ENCODE measurements at places on chromosomes 2 and 18.

- no peak overlapping the region for H3K4me3 ChIP-seq
- no peaks in the 10 kb centered on the region for H3K4me1 ChIP-seq
- no peak overlapping the region for H3K27ac ChIP-seq
- H3K27me3 ChIP-seq = no peaks in the 10 kb centered on the region
- no peak for DNase-seq
- H3K36me3 ChIP-seq = no peaks in the 10 kb centered on the region
Observed at GRCh38 chr2:55061523-55062344, 11.5 kb upstream of the RTN4 start.

- H3K4me3 ChIP-seq = no peak overlapping the region
- no peak overlapping the region for H3K27ac ChIP-seq
- H3K27me3 ChIP-seq = no peaks in the 10 kb centered on the region
- H3K36me3 ChIP-seq = no peaks in the 10 kb centered on the region
- DNase-seq = no peak
- H3K4me1 ChIP-seq = no peaks in the 10 kb centered on the region
Observed at GRCh38 chr2:189763908-189764661, 1.5 kb upstream of the OSGEPL1 start.

DNA sequence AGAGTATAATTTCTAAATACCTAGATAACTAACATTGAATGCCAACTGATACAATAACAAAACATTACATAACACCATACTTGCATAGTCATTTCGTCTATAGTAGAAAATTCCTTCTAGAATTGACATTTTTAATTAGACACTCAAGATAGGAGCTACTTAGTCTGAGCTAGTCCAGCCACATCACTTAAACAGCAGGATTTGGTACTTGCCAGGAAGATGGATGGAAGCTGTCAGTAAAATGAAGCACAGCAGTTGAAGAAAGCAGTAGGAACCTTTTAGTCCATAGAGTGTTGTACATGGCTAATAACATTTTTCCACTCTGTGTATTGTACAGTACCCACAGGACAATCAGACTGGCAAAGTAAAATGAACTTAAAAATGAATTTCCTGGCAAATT lies 372.0 kb downstream of the GALNT13 start:
- no peak overlapping the region for H3K4me3 ChIP-seq
- no peak overlapping the region for H3K27ac ChIP-seq
- no peak for DNase-seq

DNA sequence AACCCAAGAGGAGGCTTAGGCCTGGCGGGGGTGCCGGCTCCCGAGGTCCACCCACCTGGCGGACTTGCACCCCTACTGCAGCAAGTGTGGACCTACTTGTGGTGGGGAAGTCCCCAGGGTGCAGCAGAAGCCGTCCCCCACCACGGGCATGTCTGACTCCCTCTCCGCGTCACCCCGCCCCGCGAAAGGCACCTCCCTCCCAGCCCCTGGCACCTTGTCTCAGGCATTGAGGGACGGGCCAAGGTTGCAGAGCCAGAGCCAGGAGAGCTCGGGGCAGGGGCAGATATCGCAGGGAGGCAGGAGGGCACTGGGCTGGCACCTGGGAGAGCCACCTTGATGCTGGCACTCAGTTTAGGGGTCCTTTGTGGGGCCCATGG lies 19.0 kb downstream of the CROCC2 start:
- no peaks in the 10 kb centered on the region for H3K4me1 ChIP-seq
- no peak overlapping the region for H3K27ac ChIP-seq
- no peaks in the 10 kb centered on the region for H3K27me3 ChIP-seq
- H3K4me3 ChIP-seq = no peak overlapping the region
- peak; percentile 14 for DNase-seq
- H3K36me3 ChIP-seq = no peaks in the 10 kb centered on the region

DNA sequence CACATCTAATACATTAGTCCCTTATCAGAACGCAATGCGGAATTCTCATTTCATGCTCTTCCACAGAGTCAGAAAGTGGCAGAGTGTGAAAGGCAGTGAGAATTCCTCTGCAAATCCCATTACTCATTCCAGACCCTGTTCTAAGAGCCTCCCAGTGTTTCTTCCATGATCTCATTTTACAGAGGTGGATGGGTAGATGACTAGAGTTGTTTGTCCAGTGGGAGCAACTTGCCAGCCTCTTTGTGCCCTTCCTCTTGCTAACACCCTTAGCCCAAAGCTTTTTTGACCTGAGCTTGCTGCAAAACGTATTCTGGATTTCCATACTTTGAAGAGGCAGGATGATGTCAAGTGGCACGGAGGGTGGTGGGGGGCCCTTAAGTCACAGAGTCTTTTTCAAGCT lies 467.7 kb upstream of the RGPD4 start:
- H3K4me1 ChIP-seq = no peaks in the 10 kb centered on the region
- no peaks in the 10 kb centered on the region for H3K36me3 ChIP-seq
- no peak overlapping the region for H3K4me3 ChIP-seq
- no peak for DNase-seq
- H3K27ac ChIP-seq = no peak overlapping the region
- no peaks in the 10 kb centered on the region for H3K27me3 ChIP-seq

DNA sequence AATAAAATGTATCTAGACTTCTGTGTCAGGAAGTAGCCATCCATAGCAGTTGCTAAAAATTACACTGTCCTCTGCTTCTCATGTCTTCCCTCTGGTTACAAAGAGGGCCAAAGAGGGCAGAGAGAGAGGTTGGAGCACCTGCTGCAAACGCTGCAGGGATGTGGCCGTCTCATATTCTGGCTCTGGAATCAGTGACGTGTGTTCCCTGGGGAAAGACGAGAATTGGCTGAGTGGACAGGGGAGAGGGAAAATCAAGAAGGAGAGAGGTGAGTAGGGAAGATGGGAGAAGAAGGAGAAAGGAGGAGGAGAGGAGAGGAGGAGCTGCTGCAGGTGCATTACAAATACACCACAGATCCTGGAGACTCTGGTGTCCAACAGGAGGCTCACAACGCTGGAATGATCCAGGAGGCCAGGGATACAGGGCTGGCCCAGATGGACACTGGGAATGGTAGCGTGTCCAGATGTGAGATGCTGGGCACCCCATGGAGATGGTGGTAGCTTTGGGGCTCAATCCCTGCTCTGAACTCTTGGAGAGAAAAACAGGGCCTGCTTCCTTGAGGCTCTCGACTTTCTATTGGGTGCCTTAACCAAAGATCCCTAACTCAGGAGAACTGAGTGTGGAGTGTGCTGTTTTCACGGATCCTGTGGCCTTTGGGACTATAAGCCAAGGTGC lies 118.4 kb upstream of the PXDN start:
- H3K27me3 ChIP-seq = peaks cover 2% of the 10 kb centered on the region
- H3K27ac ChIP-seq = no peak overlapping the region
- H3K4me3 ChIP-seq = no peak overlapping the region
- no peaks in the 10 kb centered on the region for H3K36me3 ChIP-seq
- no peaks in the 10 kb centered on the region for H3K4me1 ChIP-seq
- no peak for DNase-seq

- DNase-seq = no peak
- H3K27me3 ChIP-seq = no peaks in the 10 kb centered on the region
- no peak overlapping the region for H3K4me3 ChIP-seq
- no peak overlapping the region for H3K27ac ChIP-seq
- H3K36me3 ChIP-seq = no peaks in the 10 kb centered on the region
Observed at GRCh38 chr2:110675679-110676078, 2.2 kb downstream of the BUB1 start.

DNA sequence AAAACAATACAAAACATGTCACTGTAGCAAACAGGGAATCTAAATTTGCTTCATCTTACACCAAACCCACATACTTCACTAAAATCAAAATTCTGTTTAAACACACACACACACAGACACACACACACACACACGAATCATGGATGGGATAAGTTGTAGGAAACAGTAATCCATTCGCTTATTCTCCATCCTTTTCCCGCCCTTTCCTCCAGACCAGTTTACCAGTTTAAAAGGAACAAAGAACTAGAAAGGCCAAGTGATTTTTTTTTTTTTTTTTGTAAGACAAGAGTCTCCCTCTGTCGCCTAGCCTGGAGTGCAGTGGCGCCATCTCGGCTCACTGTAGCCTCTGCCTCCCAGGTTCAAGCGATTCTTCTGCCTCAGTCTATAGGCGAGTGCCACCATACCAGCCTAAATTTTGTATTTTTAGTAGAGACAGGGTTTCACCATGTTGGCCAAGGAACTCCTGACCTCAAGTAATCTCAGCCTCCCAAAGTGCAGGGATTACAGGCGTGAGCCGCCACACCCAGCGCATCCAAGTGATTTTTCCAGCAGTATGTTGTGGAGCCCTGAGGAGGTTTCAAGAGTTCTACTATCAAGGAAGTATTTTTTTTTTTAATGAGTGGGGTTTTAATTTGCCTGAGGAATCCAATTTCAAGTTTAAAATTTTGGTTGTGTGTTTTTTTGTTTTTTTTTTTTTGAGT lies 5.7 kb downstream of the PSME4 start:
- no peaks in the 10 kb centered on the region for H3K36me3 ChIP-seq
- H3K4me1 ChIP-seq = peaks cover 17% of the 10 kb centered on the region
- no peak overlapping the region for H3K27ac ChIP-seq

DNA sequence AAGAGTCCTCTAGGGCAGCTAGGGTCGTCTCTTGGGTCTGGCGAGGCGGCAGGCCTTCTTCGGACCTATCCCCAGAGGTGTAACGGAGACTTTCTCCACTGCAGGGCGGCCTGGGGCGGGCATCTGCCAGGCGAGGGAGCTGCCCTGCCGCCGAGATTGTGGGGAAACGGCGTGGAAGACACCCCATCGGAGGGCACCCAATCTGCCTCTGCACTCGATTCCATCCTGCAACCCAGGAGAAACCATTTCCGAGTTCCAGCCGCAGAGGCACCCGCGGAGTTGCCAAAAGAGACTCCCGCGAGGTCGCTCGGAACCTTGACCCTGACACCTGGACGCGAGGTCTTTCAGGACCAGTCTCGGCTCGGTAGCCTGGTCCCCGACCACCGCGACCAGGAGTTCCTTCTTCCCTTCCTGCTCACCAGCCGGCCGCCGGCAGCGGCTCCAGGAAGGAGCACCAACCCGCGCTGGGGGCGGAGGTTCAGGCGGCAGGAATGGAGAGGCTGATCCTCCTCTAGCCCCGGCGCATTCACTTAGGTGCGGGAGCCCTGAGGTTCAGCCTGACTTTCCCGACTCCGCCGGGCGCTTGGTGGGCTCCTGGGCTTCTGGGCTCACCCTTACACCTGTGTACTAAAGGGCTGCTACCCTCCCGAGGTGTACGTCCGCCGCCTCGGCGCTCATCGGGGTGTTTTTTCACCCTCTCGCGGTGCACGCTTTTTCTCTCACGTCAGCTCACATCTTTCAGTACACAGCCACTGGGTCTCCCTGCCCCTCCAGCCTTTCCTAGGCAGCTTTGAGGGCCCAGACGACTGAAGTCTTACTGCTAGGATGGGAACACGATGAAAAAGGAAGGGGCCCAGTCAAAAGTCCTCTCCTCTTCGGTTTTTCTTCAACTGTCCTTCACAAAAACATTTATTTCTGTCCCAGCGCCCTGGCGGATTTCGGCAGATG lies 8.1 kb downstream of the SIX2 start:
- peaks cover 31% of the 10 kb centered on the region for H3K4me1 ChIP-seq
- peaks cover 6% of the 10 kb centered on the region for H3K27me3 ChIP-seq
- H3K36me3 ChIP-seq = no peaks in the 10 kb centered on the region
- H3K27ac ChIP-seq = no peak overlapping the region
- no peak for DNase-seq

GRCh38 chr18:12397793-12398192 lies 9.9 kb upstream of the PRELID3A start:
- no peak for DNase-seq
- no peaks in the 10 kb centered on the region for H3K4me1 ChIP-seq
- H3K4me3 ChIP-seq = no peak overlapping the region

DNA sequence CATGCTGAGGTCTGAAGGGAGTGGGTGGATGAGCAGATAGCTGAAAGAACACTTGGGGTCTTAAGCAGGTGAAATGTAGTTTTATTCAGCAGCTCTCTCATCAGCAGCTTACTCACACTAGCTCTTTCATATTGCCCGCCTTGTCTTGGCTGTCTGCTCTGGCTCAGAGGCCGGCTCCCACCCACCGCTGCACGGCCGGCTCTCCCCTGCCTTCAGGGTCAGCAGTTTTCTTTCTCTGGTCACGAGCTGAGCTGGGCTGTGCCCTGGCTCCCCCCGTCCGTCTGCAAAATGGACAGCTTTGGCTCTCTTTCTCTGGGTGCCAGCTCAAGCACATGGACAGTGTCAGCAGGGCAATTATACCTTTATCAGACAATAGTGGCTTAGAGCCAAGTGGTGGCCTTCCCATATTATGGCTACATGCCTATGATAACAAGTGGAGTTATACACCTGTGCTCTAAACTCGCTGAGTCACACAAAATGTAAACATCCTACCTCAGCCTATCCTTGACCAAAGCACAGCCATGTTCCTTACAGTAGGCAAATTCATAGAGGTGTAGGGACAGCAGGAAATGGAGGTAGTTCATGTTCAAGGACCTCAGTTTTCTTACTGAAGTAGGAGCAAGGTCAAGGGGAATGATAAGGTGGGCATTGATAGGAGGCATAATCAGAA lies 224.8 kb downstream of the SOCS6 start:
- H3K27ac ChIP-seq = no peak overlapping the region
- H3K36me3 ChIP-seq = no peaks in the 10 kb centered on the region
- H3K4me3 ChIP-seq = no peak overlapping the region
- no peaks in the 10 kb centered on the region for H3K27me3 ChIP-seq
- no peaks in the 10 kb centered on the region for H3K4me1 ChIP-seq

- no peaks in the 10 kb centered on the region for H3K27me3 ChIP-seq
- no peak overlapping the region for H3K4me3 ChIP-seq
- no peak for DNase-seq
- H3K4me1 ChIP-seq = peaks cover 2% of the 10 kb centered on the region
- no peak overlapping the region for H3K27ac ChIP-seq
- no peaks in the 10 kb centered on the region for H3K36me3 ChIP-seq
Observed at GRCh38 chr18:61844726-61845125, 48.1 kb downstream of the RNF152 start.

DNA sequence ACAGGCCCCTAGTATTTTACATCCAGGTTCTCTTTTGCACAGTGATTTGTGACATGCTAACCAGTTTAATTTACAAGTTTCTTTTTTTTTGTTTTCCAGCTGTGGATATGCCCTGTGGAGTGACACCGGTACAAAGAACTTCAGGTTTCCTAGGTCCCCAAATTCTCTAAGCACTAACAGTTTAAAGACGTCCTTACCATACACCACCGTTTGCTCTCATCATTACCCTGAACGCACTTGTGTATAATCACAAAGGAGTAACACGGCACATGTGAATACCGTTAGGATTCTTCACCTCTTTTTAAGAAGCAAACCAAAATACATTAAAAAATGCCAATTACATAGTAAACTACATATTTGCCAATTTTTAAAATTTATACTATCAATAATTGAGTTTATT lies 853 bp downstream of the LANCL1 start:
- peak overlapping the region; percentile 74 for H3K4me3 ChIP-seq
- no peak for DNase-seq
- no peak overlapping the region for H3K27ac ChIP-seq
- H3K36me3 ChIP-seq = no peaks in the 10 kb centered on the region
- H3K4me1 ChIP-seq = peaks cover 7% of the 10 kb centered on the region
- no peaks in the 10 kb centered on the region for H3K27me3 ChIP-seq

- no peaks in the 10 kb centered on the region for H3K36me3 ChIP-seq
- H3K27ac ChIP-seq = no peak overlapping the region
- no peak for DNase-seq
Observed at GRCh38 chr2:176063958-176064357, 19.8 kb downstream of the EVX2 start.

- no peaks in the 10 kb centered on the region for H3K4me1 ChIP-seq
- no peak for DNase-seq
- no peak overlapping the region for H3K27ac ChIP-seq
Observed at GRCh38 chr2:45404807-45405297, 206.2 kb downstream of the SRBD1 start.
